ENCODE measurements at places on chromosomes 11 and 22.
A peak's percentile ranks its signal among the peaks of the same experiment; 100 is the strongest.

DNA sequence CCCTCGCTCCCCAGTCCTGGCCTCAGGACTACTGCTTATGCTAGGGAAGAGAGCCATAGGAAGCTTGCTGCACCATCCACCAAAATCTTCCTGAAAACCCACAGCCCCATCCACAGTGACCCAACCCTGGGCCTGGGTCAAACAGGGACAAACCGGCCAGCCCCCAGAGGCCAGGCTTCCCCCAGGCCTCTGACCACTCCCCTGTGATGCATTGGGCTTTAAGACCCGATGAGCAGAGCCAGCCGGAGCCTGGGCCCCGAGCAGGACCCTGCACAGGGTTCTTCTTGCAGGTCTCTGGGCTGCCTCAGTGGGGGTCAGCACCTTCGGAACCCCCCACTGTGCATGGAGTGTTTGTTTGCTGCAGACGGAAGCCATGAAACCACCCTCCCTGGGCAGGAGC lies 583.7 kb downstream of the BRD1 start:
- DNase-seq = no peak

DNA sequence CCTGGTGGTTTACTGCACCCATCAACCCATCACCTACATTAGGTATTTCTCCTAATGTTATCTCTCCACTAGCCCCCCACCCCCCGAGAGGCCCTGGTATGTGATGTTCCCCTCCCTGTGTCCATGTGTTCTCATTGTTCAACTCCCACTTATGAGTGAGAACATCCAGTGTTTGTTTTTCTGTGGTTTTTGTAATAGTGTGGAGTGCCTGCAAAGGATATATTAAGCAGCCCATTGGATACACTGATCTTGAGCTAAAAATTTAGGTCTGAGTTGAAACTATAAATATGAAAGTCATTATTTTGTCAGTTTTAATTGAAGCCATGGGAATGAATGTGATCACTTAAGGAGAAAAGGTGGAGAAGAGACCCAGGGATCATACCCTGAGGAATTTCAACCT lies 23.0 kb downstream of the MRPL48 start:
- DNase-seq = no peak

GRCh38 chr11:122099374-122100036 lies 16.5 kb downstream of the BLID start:
- DNase-seq = peak; percentile 71

GRCh38 chr11:72081821-72082453 lies 1.3 kb downstream of the LRRC51 start:
- no peak for DNase-seq

DNA sequence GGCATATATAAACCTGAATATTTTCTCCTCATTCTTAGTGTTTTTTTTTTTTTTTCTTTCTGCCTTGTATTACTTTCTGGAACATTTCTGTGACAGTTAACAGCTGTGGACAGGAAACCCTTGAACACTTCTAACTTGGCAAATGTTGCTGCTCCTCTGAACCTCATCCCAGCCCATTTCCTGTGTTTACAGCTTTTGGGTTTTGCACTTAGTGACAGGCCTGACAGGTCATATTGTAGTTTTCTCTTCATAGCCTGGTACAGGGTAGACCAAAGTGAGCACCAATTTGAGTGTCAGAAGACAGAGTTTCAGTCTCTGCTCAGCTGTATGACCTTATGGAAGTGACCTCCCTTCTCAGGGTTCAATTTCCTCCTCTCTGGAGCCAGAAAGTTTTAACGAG lies 91.6 kb downstream of the STIM1 start:
- DNase-seq = peak; percentile 36

DNA sequence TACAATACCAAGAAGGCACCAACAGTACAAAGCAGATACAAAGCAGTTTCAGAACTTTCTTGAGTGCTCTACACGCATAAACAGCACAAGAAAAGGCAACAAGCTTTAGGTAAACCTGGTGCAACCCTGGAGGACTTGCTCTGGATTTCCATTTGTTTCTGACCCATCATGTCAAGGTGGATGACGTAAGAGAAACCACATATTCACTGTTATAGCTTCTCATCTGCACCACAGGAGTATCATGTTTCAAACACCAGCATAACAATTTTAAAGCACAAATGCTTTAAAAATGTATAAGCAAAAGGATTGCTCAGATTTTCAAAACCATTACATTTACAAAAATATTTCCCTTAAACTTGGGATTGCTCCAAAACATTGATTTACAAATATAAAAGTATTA lies 25.0 kb upstream of the YPEL1 start:
- DNase-seq = peak; percentile 83

DNA sequence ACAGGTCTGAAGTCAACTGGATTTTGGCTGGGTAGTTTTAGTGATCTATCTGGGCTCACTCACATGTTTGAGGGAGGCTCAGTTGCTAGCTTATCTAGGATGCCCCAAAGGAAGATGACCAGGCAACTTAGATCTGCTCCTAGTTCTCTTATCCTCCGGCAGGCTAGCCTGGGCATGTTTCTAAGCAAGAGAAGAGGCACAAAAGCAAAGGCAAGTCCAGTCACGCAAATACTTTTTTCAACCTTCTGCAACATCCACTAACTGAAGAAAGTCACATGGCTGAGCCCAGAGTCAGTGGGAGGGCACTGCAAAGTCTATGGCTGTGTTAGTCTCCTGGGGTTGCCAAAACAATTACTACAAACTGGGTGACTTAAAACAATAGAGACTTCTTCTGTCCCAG lies 32.9 kb upstream of the FSHB start:
- DNase-seq = no peak

DNA sequence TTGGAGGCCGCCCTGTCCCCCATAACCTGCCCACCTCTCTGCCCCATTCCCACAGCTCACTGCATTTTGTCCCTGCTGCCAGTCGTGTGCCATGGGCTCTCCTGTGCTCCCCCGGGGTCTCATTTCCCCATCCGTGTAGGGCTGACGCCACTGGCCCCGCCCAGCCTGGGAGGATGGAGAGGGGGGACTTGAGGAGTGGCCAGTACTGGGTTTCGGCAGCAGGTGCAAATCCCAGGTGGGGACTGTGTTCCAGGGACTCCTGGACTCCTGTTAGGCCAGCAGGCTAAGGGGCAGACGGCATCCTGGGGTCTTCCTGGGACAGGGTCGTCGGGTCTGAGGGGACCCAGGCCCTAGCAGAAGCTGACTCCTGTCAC lies 1.2 kb upstream of the MYO7A start:
- no peak for DNase-seq

DNA sequence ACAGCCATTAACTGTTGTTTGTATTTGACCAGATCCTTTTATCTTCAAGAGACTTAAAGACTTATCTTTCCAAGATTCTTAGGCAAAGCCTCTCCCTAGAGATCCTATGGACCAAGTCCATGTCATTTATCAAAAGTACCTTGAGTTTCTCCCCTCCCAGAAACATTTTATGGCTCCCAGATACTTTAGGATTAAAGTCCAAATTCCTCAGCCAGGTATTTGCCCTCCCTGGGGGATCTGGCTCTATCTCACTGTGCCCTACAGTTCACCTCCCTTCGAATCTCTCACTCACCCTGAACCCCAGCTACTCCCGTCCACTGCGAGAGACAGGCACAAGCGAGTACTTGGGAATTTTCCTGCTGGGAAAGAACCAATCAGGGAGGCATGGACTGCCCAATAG lies 11.9 kb downstream of the MS4A8 start:
- DNase-seq = no peak

DNA sequence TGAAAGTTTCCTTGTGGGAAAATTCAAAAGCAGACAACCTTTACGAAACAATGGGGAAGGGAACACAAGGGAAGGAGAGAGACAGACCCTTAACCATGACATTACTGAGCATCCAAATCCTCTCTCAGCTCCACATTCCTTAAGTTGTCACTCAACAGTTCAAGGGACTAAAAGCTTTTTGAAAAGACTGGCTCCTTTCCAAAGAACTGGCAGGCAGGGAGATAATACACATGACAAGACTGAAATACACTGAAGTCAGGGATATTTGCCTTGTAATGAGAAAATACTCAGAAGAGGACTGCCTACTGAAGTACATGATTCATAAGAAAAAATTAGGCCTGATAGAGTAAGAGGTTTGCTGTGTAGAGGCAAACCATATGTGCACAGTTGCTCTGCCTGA lies 69.1 kb downstream of the SMCO4 start:
- DNase-seq = no peak

- no peak for DNase-seq
Measured at GRCh38 chr11:1028291-1028540, 8.3 kb downstream of the MUC6 start.

- DNase-seq = peak; percentile 58
Measured at GRCh38 chr11:87290304-87290922, 252.7 kb downstream of the TMEM135 start.

DNA sequence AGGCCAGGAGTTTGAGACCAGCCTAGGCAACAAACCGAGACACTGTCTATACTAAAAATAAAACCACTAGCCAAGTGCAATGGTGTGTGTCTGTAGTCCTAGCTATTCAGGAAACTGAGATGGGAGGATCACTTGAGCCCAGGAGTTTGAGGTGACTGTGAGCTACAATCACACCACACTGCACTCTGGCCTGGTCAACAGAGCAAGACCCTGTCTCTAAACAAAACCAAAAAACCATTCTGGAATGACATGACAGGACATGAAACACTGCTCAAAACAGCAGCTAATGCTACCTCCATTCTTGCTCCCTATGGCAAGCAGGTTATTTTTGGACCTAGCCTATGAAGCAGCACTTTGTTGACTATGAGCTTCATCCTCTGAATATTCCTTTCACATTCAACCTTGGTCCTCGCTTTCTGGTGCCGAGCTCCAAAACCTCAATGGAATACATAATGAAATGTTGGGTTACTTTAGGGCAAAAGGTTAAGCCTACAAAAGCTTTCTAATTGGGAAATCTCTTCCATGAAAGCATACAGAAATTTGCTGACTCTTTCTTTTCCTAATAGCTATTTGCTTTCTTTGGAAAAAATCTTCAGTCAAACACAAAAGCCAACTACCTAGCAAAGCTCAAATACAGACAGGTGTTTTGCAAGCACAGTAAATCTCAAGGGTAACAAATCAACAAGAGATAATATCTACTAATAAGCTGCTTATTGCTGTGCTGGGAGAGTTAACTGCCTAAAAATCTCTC lies 21.1 kb downstream of the SIK3 start:
- DNase-seq = no peak

DNA sequence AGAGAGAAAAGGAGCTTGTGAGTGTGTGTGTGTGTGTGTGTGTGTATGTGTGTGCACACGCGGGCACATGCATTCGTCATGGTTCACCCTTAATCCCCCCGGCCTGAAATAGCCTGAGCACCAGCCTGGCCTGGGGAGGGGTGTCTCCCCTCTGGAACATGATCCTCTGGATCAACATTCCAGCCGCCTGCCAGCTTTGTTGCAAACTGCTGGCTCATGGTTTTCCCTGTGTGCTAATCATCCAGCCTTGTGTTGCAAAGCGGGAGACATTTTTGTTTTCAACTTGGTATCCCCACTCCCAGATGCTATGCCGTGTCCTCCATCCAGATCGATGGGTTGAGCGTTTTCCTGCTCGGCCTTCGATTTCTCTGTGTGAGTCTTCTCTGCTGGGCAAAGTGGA lies 94.3 kb downstream of the FEZ1 start:
- no peak for DNase-seq

- DNase-seq = peak; percentile 41
Measured at GRCh38 chr11:57485217-57485990, 25.1 kb downstream of the RTN4RL2 start.

- DNase-seq = no peak
Measured at GRCh38 chr22:22934543-22935055, 47.0 kb downstream of the IGLL5 start.

DNA sequence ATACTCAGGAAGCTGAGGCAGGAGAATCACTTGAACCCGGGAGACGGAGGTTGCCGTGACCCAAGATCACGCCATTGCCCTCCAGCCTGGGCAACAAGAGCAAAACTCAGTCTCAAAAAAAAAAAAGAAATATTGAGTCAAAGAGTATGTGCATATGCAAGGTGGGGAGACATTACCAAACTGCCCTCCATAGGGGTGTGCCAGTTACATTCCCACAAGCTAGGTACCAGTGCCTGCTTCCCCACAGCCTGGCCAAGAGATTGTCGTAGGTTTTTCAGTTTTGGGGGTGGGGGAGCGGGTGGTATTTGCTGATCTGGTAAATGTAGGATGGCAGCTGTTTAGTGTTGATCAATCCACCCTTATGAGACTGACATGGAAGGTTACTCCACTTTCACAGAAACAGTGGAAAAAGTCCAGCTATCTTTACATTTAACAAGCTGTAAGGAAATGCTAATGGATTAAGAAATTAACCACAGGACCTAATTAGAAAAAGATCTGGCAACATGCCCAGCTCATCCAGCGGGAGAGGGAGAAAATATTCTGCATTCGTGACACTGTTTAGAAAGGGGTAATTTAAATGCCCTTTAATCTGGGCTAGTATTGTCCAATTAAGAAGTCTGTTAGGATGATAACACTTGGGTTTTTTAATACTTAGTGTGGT lies 89.4 kb downstream of the PACS1 start:
- peak; percentile 38 for DNase-seq

GRCh38 chr22:39954584-39955055 lies 5.6 kb upstream of the TMA7B start:
- peak; percentile 89 for DNase-seq

DNA sequence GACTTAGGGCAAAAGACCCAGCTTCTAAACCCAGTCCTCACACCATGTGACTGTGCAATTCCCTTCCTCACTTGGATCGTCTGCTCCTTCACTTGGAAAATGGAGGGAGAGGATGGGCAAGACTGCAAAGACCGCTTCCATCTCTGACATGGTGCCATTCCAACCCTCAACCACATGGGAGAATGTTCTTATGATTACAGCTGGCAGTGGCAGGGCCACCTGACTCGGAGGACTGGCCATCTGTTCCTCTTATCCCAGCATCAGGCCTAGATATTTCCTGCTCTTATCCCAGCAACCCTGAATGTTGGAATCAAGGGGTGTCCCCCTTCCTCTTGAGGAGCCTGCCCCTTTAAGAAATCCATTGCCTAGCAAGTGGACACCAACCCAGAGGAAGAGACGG lies 15.4 kb downstream of the DSCAML1 start:
- no peak for DNase-seq

DNA sequence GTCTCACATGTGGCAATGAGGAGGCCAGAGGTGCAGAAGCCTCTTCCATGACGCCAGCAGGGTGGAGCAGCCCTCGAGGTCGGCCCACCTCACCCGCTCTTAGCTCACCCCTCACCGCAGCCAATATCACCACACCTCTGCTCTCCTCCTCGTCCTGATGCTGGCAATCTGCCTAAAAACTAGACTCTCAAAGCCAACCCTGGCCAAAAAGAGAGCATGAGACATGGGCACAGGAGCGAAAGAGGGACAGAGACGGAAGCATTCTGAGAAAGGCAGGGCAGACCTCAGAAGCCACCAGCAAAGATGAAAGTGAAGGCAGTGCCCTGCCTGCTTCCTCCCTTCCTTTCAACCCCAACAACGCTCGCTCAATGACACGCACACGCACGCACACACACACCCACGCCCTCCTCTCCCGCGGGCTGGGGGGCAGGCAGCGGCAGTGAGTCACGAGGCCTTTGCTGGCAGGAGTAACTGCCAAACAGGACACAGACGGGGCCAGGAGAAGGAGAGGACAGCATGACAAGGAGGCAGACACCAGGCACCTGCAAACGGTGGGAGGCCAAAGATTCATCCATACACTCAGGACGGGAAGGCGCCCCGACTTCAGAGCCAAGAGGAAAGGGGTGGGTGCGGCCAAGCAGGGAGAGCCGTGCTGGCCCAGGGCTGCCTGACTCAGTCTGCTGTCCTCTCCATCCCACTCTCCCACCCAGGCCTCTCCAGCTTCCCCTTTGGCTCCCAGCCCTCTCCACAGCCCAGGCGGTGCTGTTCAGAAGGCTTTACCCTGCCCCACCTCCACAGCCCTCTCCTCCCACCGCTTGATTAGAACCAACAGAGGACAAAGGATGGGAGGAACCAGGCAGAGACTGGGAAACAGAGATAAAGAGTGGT lies 11.4 kb downstream of the IGSF9B start:
- DNase-seq = peak; percentile 25

All from fibroblast of skin of right biceps (primary cell).